ENCODE measurements at places on chromosomes 2 and 18.

- DNase-seq: no peak
Observed at GRCh38 chr18:45825258-45826044, at the start of gene SIGLEC15. Gene SIGLEC15 (plus strand): TSS chr18:45825675. CDS start chr18:45825729, 54 bp downstream.

GRCh38 chr18:62105376-62105775 is 81.5 kb downstream of the PIGN start:
- DNase-seq: no peak

GRCh38 chr2:226800941-226801784 is 1.5 kb upstream of the IRS1 start:
- peak; percentile 88 for DNase-seq

GRCh38 chr2:199811346-199811745 is 39.6 kb downstream of the FTCDNL1 start:
- DNase-seq: no peak

- no peak for DNase-seq
Observed at GRCh38 chr2:158205215-158205614, 103.5 kb downstream of the UPP2 start.

GRCh38 chr2:70956141-70956540 is 20.4 kb downstream of the ATP6V1B1 start:
- DNase-seq: no peak

- DNase-seq: no peak
Observed at GRCh38 chr2:159262904-159263303, 23.6 kb downstream of the WDSUB1 start.

DNA sequence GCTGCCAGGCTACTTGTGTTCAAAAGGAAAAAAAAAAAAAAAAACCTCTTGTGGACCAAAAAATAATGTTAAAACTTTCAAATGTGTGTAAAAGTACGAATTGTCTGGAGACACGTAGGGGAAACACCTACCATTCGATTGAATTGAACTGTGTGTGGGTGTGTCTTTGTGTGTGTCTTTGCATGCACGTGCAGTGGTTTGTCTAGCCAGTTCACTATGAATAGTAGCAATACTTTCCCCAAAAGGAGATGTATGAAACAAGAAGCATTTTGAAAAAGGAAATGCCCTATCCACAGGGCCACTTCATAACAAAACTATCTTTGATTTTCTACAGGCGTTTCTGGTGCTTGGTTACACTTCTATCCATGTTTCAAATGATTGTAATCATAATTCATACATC is 186.8 kb downstream of the RPRM start:
- no peak for DNase-seq

DNA sequence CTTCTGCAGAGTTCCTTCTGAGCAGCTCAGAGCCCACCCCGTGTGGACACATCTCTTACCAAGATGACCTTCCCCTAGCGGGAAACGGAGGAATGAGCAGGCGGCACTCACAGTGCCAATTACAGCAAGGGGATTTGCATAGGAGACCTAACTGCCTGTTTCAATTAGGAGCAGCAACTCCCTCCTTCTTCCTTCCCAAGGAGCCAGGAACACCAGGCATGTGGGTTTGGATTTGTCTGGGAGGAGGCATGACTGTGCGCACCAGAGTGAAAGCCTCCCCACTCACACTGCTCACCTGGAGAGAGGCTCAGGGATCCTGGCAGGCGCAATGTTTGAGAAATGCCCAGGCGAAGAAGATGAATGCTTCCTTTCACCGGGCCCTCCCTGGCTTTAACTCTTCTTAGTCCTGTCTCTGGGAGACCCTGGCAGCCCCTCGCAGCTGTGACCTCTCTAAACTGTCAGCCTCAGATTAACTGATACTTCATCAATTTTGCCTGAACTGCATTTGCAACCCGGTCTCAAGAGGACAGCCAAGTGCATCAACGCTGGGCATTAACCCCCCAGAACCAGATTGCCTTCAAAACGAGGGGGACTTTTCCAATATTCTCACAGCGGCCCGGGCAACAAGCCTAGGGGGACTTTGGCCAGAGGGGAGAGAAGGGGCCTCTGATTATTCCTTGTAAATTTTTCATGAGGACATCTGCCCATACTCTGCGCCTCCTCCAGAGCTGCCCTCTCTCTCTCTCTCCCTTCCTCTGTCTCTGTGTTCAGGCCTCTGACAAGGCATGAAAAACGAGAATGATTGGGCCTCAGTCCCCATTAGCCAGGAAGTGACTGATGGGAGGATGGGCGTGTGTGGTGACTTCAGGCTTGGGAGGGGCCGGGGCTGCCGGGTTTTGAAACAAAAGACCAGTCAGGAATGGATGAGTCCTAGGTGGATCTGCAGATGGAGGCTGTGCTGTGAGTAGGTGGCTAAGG is 93.8 kb downstream of the CMPK2 start:
- no peak for DNase-seq

- DNase-seq: no peak
Observed at GRCh38 chr2:153196378-153197058, 282.0 kb downstream of the RPRM start.

DNA sequence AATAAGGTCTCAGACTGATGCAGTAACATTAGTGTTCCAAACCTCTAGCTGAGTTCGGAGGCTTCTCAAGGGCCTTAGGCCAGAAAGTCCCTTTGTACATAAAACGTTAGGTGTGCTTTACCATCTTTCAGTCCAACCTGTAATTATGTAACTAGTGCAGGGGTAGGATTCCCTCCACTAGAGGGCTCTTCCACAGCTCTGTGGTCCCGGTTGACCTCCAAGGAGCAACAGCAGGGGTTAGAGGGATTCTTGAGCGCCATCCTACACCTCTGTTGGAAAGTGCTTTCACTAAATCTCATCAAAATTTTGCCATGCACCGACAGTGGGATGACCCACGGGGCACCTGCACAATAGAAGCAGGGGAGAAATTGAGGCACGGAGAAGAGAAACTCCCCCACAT is 155.8 kb upstream of the LRP1B start:
- no peak for DNase-seq

DNA sequence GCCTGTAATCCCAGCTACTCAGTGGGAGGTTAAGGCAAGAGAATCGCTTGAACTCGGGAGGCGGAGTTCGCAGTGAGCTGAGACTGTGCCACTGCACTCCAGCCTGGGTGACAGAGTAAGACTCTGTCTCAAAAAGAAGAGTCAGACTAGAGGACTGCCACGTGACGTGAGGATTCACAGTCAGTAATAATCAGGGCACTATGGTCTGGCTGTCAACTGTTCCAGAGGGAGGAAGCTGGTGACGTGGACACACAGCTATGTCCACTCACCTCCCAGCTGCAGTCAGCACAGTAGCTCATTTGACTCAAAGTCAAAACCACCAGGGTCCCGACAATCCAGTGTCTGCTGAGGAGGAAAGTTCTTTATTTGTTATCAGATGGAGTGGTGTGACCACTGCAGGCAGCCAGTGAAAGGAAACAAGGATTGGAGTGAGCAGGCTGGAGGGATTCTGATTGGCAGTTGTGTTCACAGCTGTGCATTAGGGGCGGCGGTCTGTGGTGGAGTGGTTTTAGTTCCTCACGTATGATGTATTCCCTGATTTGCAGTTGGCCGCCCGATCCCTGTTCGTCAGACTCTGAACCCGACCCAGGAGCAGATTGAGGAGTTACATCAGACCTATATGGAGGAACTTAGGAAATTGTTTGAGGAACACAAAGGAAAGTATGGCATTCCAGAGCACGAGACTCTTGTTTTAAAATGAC is 37.9 kb downstream of the MOGAT1 start:
- peak; percentile 3 for DNase-seq

DNA sequence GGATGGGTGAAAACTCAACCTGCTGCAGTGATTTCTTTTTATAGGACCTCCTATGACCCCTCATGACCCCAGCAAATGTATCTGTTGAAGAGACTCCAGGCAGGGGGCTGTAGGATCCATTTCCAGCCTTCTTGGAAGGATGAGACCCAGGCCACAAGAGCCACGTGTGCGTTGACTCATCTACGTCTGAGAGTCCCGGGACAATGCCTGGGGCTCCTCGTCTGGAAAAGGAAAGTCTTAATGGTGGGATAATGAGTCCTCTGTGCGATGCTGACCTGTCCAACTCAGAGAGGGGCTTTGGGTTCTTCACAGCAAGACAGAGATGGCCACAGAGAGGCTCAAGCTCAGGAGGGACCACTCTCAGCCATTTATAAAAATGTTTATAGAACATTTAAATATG is 80.8 kb downstream of the SMIM21 start:
- no peak for DNase-seq

- DNase-seq: no peak
Observed at GRCh38 chr2:86078774-86079545, 26.7 kb downstream of the POLR1A start.

DNA sequence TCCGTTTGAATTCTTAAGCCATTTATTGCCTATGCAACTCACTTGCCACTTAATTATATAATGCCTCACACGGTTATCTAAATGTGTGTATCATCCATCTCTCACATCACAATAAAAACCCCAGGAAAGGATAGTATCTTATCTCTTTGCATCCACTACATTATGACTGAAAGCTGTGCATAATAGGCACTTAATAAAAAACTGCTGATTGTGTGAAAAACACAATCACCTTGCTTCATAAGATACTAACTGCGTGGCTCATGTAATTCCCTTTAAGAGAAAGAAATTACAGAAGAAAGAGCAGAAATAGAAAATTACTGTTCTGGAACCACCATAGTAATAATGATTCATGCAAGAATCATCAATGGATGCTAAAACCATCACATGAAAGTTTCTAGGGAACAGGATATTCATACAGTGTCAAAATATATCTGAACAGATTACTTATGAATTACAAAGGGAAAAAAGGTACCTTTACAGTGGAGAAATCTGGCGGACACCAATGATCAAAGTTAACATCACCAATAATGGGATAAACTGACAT is 29.3 kb downstream of the CUL3 start:
- no peak for DNase-seq

DNA sequence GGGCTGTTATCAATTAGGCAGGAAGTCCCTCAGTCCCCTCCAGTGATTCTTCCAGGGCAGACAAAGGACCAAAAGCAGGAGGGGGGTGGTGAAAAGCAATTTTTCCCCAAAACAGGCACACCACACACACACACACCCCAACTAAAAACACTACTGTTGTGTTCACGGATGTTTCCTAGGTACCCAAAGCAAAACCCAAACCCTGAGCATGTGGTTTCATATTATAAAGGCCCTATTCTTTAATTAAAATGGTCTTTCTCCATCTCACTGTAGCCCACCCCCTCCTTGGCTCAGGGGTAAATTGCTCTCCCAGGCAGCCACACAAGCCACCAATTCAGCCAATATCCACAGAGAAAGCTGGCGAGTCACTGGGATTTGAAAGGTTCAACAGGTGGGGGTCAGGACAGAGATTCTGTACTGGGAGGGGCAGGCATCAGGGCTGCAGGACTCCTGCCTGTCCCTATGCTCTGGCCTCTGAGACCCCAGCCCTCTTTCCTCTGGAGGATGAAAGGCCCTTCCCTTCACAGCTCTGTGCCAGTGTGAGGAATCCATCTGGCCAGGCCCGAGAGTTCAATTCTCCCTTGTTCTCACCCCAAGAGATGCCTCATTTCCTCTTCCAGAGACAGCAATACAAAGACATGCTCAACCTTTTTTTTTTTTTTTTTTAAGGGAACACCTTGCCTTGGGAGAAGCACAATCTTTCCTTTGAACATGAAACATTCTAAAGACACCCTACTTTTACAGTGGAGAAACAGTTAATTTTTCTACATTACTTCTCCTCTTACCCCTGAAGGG is 43.6 kb downstream of the SPRED2 start:
- no peak for DNase-seq

- no peak for DNase-seq
Observed at GRCh38 chr2:174827371-174828369, 63.4 kb upstream of the CHRNA1 start.

GRCh38 chr2:121446647-121447241 is 83.9 kb upstream of the RNU4ATAC start:
- DNase-seq: no peak

GRCh38 chr18:63817441-63818051 is 42.3 kb downstream of the SERPINB7 start:
- DNase-seq: no peak

DNA sequence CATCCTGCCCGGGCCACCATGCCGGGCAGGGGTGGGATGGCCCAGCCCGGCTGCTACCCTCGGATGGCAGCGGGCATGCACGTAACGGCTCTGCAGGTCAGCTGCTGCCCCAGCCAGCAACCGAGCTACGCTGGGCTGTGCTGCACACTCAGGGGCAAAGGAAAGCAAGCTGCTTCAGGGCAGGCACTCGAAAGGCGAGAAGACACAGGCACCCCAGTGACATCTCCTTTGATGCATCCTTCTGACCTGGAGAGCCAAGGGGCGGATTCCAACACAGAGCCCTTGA is 8.8 kb downstream of the HDAC4 start:
- DNase-seq: no peak

- DNase-seq: no peak
Observed at GRCh38 chr2:220574038-220574437, 946.6 kb downstream of the SLC4A3 start.

DNA sequence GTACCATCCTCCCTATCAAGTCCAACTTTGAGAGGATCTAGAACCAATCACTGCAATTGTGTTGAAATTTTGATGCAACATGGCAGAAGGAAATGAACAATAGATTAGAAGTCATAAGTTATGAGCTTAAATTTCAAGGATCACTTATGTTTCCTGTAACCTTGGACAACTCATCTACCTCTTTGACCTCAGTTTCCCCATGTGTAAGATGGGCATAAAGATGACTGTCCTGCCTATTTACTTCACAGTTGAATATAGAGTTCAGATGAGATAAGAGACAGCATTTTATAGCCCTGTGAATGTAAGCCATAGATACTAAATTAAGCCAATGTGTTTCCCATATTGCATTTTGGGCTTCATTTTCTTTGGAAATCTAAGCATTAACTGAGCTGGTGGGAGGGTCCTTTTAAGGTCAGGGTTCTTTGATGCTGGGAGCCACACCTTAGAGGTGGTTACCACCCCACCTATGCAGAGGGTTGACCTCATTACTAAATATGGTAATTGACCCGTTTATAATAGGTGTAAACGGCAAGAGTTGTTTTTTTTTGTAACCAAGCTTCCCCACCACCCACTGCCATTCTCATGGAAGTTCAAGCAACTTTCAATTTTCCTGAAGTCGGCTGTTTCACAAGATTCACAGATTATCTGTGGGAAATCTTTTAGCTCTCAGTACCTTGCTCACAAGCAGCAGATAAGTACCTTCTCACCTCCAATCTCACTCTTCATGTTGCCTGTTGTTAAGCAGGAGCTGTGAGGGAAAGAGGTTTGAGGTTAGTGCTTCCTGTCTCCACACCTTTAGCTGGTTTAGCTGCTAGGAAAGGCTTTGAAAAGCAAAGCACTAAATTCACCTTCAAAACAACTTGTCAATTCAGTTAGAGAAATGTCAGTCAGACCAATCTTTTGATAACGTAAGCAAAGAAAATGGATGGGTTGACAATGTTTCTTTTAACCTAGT is 13.3 kb downstream of the CD28 start:
- DNase-seq: no peak

- DNase-seq: no peak
Observed at GRCh38 chr2:156124458-156124857, 208.1 kb downstream of the NR4A2 start.
